Effector CD4-positive, alpha-beta T cell (primary cell): ENCODE measurements at places on chromosomes 4 and X.

GRCh38 chr4:188262464-188262863 is 123.2 kb downstream of the TRIML1 start:
- no peak for DNase-seq

DNA sequence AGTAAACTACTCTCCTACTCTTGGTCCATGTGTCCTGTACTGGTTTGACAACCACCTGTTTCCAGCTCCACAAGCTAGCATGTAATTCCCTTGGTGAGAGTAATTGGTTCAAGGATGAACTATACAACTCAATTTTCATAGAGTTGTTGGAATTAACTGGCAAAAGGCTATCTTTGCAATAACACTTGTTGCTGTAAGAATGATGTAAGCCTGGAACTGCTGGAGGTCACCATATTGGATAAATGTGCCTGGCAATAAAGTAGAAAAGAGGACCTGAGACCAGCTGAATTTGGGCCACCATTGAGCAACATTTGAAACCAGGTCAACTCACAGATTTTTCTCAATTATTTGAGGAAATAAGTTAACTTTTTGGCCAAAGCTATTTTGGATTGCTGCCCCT is 175.5 kb downstream of the CAMK2D start:
- no peak for DNase-seq

DNA sequence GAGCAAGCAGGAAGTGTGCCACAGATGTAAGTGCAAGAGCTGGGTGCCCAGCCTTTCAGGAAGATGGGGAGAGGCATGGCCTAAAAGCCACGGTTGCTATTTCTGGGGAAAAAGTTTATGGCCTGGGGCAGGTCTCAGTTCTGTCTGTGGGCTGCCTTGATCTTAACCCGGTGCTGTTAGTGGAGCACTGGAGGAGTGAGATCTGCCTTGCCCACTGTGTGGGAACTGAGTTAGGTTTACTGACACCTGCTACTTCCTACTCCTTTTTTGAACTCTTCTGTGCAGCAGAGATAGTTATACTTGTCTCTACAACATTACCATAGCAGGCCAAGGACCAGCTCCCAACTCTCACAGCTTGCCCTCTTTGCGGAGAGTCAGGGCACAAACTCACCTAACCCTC is 76.5 kb downstream of the ITM2A start:
- no peak for DNase-seq

- no peak for DNase-seq
Observed at GRCh38 chr4:116358633-116359222, 726.6 kb downstream of the TRAM1L1 start.

DNA sequence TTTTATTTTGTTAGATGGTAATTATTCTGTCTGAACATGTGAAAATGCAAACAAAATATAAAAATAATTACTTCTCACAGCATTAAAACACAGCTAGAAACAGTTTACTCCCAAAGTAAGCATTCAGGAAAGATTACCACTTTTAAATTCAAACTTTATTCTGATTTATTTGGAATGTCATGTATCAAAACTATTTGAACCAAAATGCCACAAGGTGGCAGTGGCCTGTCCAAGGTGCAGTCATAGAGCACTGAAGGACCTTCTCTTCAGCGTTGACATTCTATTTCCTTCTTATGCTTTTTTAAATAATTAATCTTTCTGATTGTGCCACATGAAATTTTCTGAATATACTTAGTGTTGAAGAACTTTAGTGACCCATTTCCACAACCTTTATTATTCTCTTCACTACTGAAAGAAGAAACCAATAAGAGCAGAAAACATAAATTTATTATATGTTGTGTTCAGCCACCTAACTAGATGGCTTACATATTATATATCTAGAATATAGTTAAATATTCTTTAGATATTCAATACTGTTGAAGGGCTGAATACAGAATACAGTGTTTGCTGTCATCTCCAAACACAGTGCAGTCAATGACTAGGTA is 283.6 kb downstream of the CFAP299 start:
- DNase-seq: no peak

DNA sequence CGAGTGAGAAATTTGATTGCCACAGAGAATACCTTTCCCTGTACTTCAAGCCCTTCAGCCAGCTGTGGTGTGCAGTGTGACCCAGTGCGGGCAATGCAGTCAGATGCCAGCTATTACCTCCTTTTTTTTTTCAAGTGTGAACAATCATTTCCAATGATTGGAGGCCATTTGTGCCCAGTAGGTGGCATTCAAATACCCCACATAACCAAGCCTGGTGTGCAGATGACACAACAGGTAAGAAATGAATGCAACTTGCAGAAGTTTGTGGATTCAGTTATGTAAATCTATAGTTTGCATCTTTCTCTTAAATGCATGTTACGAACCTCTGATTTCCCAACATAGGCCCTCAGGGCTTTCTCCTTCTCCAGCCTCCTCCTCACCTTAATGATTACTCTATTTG is 98.0 kb downstream of the CLCN4 start:
- no peak for DNase-seq

DNA sequence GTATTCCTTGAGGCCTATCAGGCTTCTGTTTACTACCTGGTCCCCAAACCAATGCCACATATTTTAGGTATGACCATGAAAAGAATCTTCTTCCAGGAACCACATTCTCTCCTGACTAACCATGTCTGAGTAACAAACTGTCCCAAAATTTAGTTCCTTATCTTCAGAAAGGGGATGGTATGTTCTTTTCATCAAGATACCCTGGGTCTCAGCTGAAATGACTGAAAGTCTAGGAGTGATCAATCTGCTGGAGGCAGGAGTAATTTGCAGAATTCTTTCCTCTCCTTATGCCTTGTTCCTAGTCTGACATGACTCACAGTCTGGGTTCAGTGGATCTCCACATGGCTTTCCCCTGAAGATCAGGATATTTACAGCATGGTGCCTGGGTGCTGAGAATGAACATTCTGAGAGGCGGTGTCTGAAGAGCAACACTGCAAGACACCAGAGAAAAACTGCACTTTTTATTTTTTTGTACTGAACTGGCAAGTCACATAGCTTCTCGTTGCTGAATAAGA is 665.5 kb downstream of the TLL1 start:
- no peak for DNase-seq

GRCh38 chrX:1667566-1667965 is 52.7 kb downstream of the ASMT start:
- DNase-seq: no peak

GRCh38 chr4:123248085-123248659 is 148.4 kb upstream of the SPRY1 start:
- no peak for DNase-seq

DNA sequence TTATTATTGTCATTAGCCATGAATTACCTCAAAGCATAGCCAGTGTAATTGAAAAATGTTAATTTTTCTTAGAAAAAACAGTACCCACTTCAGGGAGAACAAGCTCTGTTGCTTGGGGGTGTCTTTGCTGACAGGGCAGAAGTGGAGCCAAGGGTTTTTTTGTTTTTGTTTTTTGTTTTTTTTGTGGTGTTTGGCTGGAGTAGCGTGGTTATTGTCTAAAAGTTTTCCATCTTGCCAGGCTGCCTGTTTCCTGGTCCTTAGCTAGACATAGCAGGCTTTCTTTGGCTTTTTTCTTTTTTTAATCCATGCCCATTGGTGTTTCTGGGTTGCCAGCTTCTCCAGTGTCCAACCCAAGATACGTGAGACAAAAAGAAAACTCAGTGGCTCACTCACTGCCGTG is 61.5 kb downstream of the CASP3 start:
- DNase-seq: no peak

DNA sequence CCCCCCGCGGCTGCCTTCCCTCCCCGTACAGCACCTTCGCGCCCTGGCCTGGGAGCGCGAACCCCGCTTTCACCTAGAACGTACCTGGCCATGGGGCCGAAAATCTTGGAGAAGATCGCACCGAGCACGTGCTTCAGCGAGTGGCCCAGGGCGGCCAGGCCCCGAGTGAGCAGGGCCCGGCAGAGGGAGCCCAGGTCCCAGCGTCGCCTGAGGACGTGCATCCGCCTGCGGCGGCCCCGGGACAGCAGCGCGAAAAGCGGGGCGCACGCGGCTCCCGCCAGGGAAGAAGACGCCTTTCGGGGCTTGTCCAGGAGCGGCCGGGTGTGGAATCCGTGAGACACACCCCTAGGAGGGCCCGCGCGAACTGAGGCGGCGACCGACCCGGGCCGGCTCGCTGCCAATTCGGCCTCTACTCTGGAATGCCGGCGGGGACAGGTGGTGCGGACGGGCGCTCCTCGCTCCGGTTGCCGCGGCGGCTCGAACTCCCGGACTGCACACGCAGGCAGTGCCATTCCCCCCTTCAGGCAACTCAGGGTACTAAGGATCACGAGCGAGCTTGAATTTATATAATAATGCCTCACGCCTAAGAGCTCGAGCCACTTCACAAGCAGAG is at the start of gene HS6ST2:
HS6ST2 (minus strand) TSS at position 539 of the 613 bp plus-strand sequence.
- no peak for DNase-seq

DNA sequence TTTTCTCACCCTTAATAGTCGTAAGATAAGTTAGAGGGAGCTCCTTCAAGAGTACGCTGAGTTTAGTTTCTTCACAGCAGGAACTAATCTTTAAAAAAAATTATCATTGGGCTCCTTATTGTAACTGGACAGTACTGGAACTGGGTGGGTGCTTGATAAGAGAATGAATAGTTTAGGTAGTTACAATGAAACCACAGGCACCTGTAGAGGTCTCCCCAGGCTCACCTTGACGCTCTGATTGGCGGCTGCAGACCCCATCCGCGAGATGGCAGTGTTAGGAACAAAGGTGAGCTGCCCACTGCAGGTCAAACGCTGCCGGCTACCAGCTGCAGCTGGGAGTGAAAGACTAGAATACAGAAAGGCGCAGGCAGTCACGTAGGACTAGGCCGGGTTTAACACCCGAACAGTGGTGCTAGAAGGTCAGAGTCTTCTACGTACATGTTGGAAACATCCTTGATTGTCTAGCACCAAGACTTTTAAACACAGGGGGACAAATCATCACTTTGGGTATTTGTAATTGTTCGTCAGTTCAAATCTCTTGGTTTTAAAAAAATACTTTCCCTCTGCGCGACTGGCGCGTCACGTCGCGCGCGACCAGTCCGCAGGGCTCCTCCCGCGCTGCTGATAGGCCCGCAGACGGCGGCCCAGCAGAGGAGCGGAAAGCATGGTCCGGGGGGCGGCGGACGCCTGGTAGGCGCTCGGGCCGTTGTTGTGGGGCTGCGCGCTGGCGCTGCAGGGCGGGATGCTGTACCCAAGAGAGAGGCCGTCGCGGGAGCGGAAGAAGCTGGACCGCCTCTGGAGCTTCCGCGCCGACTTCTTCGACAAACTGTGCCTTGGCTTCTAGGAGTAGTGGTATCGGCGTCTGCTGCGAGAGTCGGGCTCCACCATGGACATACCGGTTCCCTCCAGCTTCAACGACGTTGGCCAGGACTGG is 45.6 kb downstream of the SMARCA5 start:
- peak; percentile 56 for DNase-seq

DNA sequence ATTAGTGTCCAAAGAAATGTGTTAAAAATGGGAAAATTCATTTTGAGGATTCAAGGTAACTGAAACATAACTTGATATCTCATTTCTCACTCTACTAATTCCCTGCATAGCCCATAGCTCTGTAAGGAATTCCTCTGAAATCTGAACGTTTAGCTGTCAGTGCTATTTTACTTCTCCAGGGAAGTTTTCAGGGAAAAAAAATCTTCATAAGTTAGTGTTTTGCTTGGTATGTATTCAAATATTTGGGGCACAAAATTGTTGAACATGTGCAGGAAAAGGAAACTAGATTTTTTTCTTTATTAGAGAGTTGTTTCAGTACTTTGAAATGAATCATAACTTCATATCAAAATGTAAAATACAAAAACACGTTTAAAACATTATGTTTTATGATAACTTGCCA is 891.4 kb downstream of the CENPC start:
- DNase-seq: no peak

DNA sequence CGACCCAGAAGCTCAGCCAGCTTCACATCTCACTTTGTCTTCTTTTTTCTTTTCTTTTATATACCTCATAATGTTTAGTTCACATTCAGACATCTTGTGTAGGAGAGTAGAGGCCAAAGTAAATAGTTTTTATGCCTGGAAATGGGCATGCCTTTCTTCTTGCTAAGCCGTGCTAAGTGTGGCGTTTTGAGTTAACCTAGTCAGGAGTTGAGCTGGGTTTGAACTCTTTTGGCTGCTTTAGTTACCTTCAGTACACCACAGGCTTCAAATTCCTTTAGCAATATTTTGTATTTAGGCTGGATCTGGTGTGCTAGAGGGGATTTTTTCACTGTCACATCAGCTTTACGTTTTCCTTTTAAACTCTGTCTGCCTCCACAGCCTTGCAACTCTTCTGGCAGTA is 300.8 kb downstream of the ZNF674 start:
- no peak for DNase-seq

- no peak for DNase-seq
Observed at GRCh38 chr4:44740201-44740600, 13.8 kb upstream of the GNPDA2 start.

- no peak for DNase-seq
Observed at GRCh38 chrX:39896951-39897740, 200.6 kb downstream of the BCOR start.

DNA sequence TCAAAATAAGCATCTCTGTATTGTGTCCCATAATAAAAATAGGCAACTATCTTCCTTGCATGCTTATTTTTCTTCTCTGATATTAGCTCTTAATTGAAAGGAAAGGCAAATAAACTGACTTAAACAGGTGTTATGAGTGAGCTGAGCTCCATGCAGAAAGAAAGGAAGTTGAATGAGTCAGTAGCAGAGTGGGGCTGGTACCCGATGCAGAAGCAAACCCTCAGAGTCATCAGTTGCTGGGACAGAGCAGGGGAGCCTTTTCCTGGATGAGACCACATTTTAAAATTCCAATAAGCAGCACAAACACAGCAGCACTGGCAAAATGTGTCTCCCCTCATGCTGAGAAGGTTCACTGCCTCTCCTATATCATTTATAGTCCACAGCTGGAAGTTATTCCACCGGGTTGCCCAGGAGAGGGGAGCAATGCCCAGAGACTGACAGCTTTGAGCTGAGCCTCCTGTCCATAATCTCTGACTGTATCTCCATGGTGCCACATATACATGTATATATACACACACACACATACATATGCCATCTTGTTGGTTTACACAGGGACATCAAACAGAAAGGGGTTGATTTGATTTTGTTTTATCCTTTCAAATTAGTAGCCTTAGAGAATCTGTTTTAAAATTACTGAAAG is 274.3 kb upstream of the PPARGC1A start:
- no peak for DNase-seq

GRCh38 chr4:41839916-41840854 is 91.7 kb upstream of the PHOX2B start:
- DNase-seq: no peak

DNA sequence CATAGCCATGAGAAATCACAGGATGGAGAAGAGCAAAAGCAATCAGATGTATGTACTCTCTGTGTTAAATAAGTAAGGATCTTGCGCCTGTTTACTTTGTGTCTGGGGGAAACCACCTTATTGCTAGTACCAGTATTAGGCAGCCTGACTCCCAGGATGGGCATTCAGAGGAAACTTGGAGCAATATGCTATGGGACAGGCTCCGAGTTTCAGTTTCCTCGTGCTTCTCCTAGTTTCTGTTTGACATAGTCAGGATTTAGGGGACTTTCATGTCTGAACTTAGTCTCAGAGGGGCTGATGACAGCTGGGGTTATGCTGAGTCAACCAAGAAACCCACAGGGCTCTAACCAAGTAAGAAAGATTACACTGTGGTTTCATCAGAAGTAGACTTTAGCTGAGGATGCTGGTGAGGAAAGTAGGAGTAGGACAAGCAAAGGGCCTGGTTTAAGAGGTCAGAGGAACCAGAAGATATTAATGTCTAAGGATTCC is 13.5 kb downstream of the NSUN7 start:
- DNase-seq: no peak

GRCh38 chr4:32142075-32142474 is 1421.9 kb downstream of the PCDH7 start:
- DNase-seq: no peak
